NCI-H774 (cell line): ENCODE measurements at places on chromosomes 11 and 22.
A peak's percentile ranks its signal among the peaks of the same experiment; 100 is the strongest.

GRCh38 chr11:9118277-9118676 lies 26.9 kb upstream of the SCUBE2 start:
- DNase-seq, result no peak

DNA sequence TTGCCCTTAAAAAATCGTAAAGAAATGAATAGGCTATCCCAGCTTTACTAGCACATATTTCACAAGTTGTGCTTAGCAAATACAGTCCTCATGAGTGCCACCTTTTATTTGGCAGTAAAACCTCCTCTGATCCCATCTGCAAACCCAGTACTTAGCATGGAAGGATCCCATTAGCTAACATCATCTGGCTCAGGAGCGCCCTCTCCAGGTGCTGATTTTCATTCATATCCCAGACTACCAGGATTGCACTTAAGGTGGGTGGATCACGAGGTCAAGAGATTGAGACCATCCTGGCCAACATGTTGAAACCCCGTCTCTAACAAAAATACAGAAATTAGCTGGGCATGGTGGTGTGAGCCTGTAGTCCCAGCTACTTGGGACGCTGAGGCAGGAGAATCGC lies 76.1 kb upstream of the PAX6 start:
- no peak for DNase-seq

GRCh38 chr22:37282385-37282677 lies at the start of gene CYTH4:
TSS of gene CYTH4 (plus strand) at chr22:37282508. CDS start at chr22:37282570, 62 bp downstream.
- DNase-seq, result no peak

DNA sequence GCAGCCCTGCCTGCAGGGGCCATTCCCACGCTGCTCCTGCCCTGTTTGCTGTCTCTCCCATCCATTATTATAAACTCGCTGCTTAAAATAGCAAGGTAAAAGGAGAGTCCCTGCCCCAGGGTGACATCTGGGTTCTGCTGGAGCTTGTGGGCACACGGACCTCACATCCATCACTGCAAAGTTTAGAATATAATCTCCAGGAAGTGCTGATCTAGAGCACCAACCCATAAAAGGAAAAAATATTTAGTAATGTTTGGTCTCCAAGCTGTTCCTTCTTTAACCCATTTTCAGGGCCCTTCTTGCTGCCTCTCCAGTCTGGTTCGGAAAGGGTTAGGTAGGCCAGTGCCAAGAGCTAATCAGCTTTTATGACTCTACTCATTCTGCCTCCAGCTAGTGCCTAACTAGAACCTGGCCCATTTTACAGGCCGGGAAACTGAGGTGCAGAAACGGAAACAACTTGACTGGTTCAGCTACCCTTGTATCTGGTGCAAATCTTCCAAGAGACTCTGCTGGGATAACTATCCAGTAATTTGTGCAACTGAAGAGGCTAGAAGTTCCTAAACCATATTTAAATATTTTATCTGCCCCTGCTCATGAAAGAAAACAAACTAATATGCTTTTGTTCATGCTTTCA lies 37.5 kb downstream of the IRAG1 start:
- no peak for DNase-seq

DNA sequence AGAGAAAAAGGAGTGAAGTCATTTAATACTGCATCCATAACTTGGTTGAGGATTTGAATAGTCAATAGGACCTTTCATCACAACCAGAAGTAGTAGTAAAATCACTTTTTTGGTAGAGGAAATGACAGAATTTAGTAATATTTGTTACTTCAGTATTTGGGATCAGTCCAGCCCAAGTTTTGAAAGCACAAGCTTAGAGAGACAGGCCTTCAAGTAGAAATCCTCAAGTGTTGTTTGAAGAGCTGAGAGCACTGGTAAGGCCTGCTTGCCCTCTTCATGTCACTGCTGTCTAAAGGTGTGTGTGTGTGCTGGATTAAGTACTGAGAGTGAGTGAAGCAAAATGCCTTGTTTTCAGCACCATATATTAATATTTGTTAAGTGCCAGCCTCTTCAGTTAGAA lies 137.3 kb downstream of the WNT11 start:
- no peak for DNase-seq

DNA sequence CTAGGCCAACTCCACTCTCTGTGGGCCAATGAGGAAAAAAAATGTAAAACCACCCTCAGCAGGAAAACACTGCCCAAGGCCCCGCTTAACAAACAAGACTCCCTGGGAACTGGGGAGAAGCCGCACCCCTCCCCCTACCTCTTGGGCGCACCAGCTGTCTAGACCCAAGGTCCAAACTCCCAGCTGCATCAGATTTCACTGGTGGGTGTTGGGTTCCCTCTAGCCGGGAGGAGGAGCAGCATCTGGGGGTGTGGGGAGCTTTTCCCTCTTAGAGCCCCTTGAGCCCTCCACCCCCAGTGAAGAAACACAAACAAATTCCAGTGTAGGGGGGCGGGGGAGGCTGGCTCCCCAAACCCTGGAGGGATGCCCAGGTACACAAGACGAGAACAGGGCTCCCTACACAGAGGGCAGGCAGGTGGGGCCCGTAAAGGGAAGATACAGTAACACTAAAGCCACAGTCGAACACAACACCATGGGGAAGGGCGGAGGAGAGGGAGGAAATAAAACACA lies 64.9 kb downstream of the NECTIN1 start:
- no peak for DNase-seq

DNA sequence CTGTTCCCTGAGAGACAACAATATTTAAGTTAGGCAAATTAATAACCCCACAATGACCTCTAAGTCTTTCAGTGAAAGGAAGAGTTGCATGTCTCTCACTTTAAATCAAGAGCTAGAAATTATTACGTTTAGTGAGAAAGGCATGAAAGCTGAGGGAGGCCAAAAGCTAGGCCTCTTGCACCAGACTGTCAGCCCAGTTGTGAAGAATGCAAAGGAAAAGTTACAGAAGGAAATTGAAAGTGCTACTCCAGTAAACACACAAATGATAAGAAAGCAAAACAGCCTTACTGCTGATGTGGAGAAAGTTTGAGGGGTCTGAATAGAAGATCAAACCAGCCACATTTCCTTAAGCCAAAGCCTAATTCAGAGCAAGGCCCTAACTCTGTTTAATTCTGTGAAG lies 45.0 kb downstream of the BBOX1 start:
- DNase-seq, result no peak

DNA sequence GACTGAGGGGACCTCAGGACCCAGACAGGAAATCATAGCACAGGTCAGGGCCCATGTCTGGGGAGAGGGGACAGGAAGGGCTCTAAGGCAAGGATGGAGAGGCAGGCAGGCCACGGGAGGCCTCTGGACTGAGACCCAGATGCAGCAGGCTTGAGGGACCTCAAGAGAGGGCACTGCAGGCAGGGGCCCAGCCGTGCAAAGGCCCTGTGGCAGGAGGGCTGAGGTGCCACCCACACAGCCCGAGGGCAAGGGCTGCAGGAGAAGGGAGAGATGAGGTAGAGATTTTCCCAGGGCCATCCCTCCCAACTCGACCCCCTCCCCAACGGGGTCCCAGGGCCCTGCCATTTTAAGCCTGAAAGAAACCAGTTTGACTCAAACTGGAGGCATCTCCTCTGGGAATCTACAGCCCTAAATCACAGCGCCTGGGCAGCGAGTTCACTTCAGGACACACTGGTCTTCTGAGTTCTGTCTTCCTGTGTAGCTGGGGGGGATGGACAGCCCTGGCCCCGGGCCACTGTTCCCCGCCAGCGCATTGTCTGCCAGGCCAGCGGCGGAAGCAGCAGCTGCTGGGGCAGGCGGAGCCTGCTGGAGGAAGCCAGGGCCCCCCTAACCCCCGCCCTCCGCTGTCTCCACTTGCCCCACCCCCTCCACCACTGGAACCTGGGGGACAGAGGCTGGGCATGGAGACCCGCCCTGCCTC lies 20.3 kb upstream of the WNT7B start:
- DNase-seq, result peak; percentile 70

DNA sequence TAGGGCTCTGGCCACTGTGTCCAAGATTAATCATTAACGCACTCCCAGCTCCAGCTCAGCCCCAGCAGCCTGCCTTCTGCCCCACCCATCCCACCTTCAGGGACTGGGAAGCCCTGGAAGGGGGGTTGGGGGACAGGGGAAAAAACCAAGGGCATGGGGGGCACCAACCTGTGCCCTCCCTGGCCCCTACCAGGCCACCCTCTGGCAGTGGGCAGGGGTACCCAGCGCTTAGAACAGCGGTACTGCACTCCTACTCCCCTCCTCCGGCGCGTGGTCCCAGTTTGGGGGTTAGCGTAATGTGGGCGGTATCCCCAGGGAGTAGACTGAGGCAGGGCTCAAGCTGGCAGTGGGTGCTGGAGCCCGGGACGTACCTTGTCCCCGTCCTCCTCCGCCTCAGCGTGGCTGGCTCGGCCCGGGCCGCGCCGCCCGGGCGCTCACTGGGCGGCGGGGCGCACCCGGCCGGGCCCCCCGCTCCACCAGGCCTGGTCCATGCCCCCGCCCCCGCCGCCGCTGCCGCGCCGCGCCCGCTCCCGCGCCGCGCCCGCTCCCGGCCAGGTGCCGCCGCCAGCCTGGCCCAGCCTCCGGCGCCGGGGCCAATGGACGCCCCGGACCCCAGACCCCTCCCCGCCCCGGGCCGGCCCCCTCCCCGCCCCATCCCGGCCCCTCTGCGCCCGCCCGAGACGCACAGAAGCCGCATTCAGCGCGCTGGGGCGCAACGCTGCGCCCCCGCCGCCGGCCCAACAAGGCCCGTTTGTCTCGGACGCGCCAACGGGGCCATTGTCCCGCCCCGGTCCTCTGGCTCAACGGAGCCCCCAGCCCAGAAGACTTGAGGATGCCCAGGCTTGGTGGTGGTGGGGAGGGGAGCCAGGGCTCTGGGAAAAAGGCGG lies at the start of gene GAL3ST1:
TSS of gene GAL3ST1 (minus strand) at position 571 of the 887 bp plus-strand sequence. CDS start 17,273 bp downstream, outside the sequence.
- DNase-seq, result no peak

- no peak for DNase-seq
Observed at GRCh38 chr11:36278531-36279282, 10.5 kb downstream of the COMMD9 start.

- DNase-seq, result no peak
Observed at GRCh38 chr22:30195245-30196140, 51.1 kb downstream of the LIF start.

DNA sequence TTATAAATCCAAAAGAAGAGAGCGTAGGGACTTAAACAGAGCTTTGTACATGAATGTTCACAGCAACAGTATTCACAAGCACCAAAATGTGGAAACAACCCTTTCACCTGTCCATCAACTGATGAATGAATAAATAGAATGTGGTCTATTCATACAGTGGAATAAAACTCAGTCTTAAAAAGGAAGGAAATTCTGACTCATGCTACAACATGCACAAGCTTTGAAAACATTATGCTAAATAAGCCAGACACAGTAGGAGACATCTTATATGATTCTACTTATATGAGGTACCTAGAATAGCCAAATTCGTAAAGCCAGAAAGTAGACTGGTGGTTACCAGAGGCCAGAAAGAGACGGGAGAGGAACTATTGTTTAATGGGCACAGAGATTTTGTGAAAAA lies 74.3 kb downstream of the SHANK2 start:
- DNase-seq, result no peak

GRCh38 chr22:47582067-47582466 lies 819.6 kb downstream of the TBC1D22A start:
- no peak for DNase-seq

- DNase-seq, result no peak
Observed at GRCh38 chr11:101032991-101033390, 96.6 kb downstream of the PGR start.

DNA sequence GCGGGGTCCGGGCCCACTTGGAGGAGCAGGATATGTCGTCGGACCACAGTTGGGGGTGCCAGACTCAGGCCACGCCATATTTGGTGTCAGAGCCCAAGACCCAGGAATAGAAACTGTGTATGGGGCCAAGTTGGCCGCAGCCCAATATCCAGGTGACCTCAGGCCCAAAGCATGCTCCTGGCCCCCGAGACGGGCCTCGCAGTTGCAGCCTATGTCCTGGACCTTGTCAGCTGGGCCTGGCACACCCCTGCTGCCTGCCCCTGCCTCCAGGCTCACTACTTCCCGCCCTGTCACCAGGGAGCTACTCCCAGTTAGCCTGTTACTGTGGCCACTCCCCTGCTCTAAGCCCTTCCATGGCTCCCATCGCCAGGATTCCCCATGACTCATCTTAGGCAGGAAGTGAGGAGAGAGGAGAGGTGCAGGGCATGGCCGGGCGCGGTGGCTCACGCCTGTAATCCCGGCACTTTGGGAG lies 23.1 kb downstream of the A4GALT start:
- no peak for DNase-seq

GRCh38 chr11:61480261-61480993 lies 28.1 kb upstream of the LRRC10B start:
- no peak for DNase-seq

- no peak for DNase-seq
Observed at GRCh38 chr22:27988704-27989103, 69.6 kb upstream of the PITPNB start.

DNA sequence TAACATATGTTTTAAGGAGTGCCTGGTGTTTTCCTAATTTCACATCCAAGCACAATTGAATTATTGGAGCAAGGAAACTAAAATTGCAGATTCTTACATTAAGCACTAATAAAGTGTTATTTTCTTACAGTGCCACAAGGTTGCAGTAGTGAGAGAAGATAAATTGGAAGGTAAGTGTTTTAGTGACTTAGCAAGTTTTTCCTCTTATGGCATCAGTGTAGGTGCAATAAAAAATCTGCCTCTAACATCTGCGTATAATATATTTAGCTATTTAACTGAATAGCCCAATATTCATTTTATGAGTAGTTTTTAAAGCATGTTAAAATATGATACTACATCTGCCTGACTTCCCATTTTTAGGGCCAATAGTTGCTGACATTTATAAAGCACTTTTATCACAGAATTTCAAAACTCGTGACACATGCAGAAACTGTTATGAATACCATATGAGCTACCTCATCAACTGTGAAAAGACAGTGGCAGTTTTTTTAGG lies 19.0 kb downstream of the POLD3 start:
- DNase-seq, result no peak

- DNase-seq, result no peak
Observed at GRCh38 chr11:119823077-119823476, 94.1 kb upstream of the NECTIN1 start.

- no peak for DNase-seq
Observed at GRCh38 chr11:64267207-64267945, 16.0 kb downstream of the PLCB3 start.

DNA sequence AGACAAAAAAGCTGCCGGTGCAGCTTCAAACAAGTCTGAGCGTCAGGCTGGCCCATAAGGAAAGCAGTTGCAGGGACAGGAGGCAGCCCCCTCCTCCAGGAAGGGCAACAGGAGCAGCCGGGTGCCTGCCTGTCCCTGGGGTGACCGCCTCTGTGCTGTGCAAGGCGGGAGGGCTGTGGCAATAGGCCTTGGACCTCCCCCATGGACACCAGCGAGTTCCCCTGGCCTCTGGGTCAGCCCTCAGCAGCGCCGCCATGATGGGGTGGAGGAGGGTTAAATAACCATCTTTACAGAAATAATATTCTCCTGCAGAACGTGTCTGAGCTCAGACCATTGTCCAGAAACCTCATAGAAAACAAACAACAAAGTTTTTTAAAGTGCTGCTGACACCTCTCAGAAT lies 3.3 kb upstream of the TMPRSS4 start:
- no peak for DNase-seq

- DNase-seq, result peak; percentile 17
Observed at GRCh38 chr11:10878408-10879214, 20.8 kb upstream of the ZBED5 start.

- no peak for DNase-seq
Observed at GRCh38 chr22:33891992-33892391, 28.3 kb downstream of the LARGE1 start.

- no peak for DNase-seq
Observed at GRCh38 chr22:42962295-42963230, 52.4 kb downstream of the PACSIN2 start.
